GM23338 (cell line): ENCODE measurements at places on chromosomes 12 and 14. TPM values are rescaled to one million over a fixed set of nuclear protein-coding genes. Genes with fewer than 3 reads are reported as not detected.

- no peak for DNase-seq
- H3K4me3 ChIP-seq: no peak overlapping the region
- H3K4me1 ChIP-seq: peaks cover 4% of the 10 kb centered on the region; the same call in 1 of the 2 replicates
- H3K27ac ChIP-seq: no peak overlapping the region
- no peaks in the 10 kb centered on the region for H3K27me3 ChIP-seq
Observed at GRCh38 chr14:60153991-60154390, 11.2 kb downstream of the DHRS7 start.

- no peaks in the 10 kb centered on the region for H3K36me3 ChIP-seq
- no peaks in the 10 kb centered on the region for H3K27me3 ChIP-seq
- no peak overlapping the region for H3K4me3 ChIP-seq
- H3K4me1 ChIP-seq: peaks cover 49% of the 10 kb centered on the region
- H3K27ac ChIP-seq: no peak overlapping the region
- no peak for DNase-seq
Observed at GRCh38 chr12:62860501-62861411, 74.2 kb downstream of the PPM1H start.

DNA sequence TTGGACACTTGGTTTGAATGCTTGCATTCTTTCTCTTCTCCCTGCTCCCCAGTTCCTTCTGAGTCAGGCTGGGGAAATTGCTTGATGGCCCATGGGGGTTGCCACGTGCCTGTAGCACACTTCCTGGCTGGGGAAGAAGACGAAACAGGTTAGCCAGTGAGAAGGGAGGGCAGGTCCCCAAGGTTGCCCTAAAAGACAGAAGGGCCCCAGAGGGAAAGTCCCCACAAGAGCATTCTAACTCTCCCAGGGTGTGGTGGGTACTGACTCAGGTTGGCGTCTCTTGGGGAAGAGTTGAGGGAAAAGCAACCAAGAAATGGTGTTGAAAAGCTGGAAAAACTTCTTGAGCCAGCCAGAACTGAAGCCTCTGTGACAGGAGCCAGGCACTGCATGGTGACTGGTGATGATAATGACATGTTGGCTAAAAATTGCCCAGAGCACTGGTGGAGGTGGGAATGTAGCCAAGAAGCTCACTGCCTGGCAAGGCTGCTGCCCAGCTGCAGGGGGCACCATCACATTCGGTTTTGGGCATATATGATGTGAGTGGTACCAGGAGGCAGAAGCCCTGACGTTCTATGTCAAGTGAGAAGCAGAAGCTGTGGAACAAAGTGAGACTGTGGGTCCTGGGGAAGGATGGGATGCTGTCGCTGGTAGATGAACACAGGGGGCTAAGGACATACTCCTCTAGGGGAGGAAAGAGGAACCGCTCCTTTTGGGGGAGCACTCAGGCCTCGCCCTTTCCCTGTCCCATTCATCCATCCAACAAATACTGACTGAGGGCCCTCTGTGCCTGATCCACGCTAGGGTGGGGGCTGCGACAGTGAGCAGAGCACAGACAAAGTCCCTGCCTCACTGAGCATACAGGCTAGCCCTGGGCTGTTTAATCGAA lies 8.1 kb upstream of the RABGGTA start:
- H3K36me3 ChIP-seq: no peaks in the 10 kb centered on the region
- no peak for DNase-seq
- no peaks in the 10 kb centered on the region for H3K27me3 ChIP-seq
- H3K27ac ChIP-seq: no peak overlapping the region

- no peaks in the 10 kb centered on the region for H3K27me3 ChIP-seq
- H3K4me3 ChIP-seq: no peak overlapping the region
- H3K4me1 ChIP-seq: peaks cover 23% of the 10 kb centered on the region
- H3K36me3 ChIP-seq: no peaks in the 10 kb centered on the region
Observed at GRCh38 chr12:131555866-131556265, 155.0 kb upstream of the SFSWAP start.

GRCh38 chr14:65471038-65471878 lies 58.7 kb downstream of the FUT8 start:
- no peak for DNase-seq
- no peak overlapping the region for H3K4me3 ChIP-seq
- H3K27me3 ChIP-seq: no peaks in the 10 kb centered on the region
- no peak overlapping the region for H3K27ac ChIP-seq

- peak overlapping the region; percentile 19; the same call in 1 of the 2 replicates for H3K27ac ChIP-seq
- H3K4me3 ChIP-seq: no peak overlapping the region
- peaks cover 32% of the 10 kb centered on the region for H3K27me3 ChIP-seq
- no peaks in the 10 kb centered on the region for H3K36me3 ChIP-seq
- peaks cover 16% of the 10 kb centered on the region for H3K4me1 ChIP-seq
Observed at GRCh38 chr14:103136388-103137271, 13.4 kb downstream of the TNFAIP2 start.

- peaks cover 17% of the 10 kb centered on the region for H3K4me1 ChIP-seq
- no peak overlapping the region for H3K27ac ChIP-seq
- H3K27me3 ChIP-seq: peaks cover 63% of the 10 kb centered on the region
- DNase-seq: peak; percentile 61
Observed at GRCh38 chr14:52268279-52269061, 972 bp downstream of the PTGDR start.

GRCh38 chr14:90870950-90871604 lies 54.8 kb upstream of the TTC7B start:
- H3K27ac ChIP-seq: no peak overlapping the region
- H3K4me3 ChIP-seq: no peak overlapping the region
- H3K36me3 ChIP-seq: no peaks in the 10 kb centered on the region
- 0 out of 2 replicates have a peak, but pooled peaks cover 8% of the 10 kb centered on the region for H3K4me1 ChIP-seq
- no peaks in the 10 kb centered on the region for H3K27me3 ChIP-seq

GRCh38 chr12:82963956-82964355 lies 277.2 kb downstream of the TMTC2 start:
- no peaks in the 10 kb centered on the region for H3K36me3 ChIP-seq
- peak; percentile 2 for DNase-seq
- no peaks in the 10 kb centered on the region for H3K27me3 ChIP-seq
- H3K4me3 ChIP-seq: no peak overlapping the region
- H3K4me1 ChIP-seq: no peaks in the 10 kb centered on the region

DNA sequence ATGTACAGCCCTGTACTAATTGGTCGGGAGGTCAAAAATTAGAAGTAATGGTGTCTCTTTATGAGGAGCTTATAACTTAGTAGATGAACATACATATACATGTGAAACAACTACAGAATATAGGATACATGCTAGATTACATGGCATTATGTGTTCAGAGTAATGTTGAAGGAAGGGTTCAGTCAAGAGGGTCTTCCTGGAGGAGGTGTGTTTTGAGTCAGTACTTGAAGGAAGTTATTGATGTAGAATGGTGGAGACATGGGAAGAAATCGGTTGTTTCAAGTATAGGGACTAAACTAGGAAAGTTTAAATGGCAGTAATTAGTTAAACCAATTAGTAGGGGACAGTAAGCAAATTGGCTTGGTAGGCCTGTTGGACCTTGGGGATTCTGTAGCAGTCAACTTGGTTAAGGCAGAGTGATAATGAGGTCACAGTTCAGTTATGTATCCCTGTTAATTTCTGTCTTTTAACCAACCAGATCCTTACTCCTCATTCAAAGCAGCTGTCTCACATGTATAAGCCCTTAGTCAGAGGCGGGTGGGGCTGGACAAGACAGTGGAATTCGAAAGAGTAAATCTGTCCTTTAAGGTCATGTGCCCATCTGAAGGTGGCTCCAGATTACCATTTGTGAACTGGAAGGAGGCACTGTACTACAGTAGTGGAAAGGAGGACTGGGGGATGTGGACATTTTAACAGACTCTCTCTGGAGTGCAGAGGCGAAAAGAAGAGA lies 3.5 kb upstream of the ANKRD52 start:
- H3K4me3 ChIP-seq: no peak overlapping the region
- 0 out of 2 replicates have a peak, but pooled peaks cover 3% of the 10 kb centered on the region for H3K36me3 ChIP-seq
- DNase-seq: no peak
- H3K27ac ChIP-seq: no peak overlapping the region
- no peaks in the 10 kb centered on the region for H3K27me3 ChIP-seq

DNA sequence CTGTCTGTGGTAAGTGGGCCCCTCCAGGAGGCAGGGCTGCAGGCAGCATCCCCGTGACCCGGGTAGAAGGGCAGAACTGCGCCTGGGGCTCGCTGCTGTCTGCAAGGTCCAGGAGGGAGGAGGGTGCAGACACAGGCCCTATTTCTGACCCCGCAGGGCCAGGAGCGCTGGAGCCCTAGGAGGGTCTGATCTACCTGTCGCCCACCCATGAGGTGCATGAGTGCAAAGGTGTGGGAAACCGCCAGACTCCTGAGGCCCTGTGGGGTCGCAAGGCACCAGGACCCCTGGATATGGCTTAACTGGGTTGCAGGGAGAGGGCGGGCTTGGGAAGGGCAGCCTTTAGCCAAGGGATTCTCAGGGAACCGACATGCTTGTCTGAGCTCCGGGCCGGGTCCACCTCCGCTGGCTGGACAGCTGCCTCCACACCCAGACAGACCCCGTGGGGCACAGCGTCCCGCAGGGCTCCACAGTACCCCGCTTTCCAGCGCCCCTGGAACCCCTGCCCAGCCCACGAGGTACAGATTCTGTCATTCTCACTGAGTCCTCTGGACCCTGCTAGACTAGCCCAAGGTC lies 72.9 kb upstream of the TSPAN11 start:
- H3K4me3 ChIP-seq: no peak overlapping the region
- no peaks in the 10 kb centered on the region for H3K36me3 ChIP-seq

GRCh38 chr12:106845902-106846301 lies 71.4 kb downstream of the RIC8B start:
- no peak overlapping the region for H3K4me3 ChIP-seq
- H3K27me3 ChIP-seq: no peaks in the 10 kb centered on the region
- DNase-seq: no peak
- H3K36me3 ChIP-seq: peaks cover 35% of the 10 kb centered on the region

GRCh38 chr14:106605548-106606448 lies 1079.4 kb downstream of the TMEM121 start:
- no peak overlapping the region for H3K4me3 ChIP-seq
- no peaks in the 10 kb centered on the region for H3K36me3 ChIP-seq
- H3K27ac ChIP-seq: no peak overlapping the region
- no peak for DNase-seq
- H3K4me1 ChIP-seq: no peaks in the 10 kb centered on the region
- H3K27me3 ChIP-seq: no peaks in the 10 kb centered on the region

DNA sequence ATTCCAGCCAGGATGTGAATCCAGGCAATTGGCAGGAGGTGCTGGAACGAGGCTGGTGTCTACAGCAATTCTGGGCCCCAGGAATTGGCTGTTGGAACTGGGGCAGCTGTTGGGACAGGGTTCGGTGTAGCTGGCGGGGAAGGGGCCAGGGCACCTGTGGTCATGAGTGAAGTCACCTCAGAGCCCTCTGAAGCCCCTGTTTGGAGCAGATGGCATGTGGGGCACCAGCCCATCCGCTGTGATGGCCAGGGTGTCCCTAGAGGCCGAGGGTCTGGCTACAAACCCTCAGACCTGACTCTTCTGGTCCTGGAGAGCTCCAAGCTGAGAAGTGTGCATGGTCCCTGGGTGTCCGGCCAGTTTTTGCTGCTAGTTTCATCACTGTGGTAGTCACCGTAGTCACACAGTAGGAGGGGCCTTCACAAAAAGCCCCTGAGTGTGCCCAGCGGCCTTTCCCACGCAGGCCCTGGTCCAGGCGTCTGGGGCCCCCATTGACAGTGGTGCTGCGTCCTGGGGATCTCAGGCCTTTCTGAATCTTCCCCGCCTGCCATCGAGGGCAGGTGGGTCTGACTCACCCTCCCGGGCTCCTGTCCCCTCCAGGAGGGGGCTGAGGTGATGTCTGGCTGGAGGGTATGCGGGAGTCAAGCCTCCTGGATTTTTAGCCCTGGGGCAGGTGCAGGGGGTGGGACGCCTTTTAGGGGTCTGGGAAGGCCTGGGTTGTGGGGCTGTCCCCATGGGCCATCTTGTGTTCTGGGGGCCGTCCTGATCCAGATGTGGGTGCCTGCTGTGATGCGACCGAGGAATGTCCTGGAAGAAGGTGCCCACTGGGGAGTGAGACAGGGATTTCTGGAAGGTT lies 368.0 kb downstream of the TMEM121 start:
- H3K4me1 ChIP-seq: no peaks in the 10 kb centered on the region
- no peak for DNase-seq
- H3K27me3 ChIP-seq: no peaks in the 10 kb centered on the region
- H3K4me3 ChIP-seq: no peak overlapping the region
- no peak overlapping the region for H3K27ac ChIP-seq
- no peaks in the 10 kb centered on the region for H3K36me3 ChIP-seq

The BCAT1 gene
- 176 and 181 TPM in 2 replicates for total RNA-seq

The CIROP gene
- not detected in 2 replicates for total RNA-seq

The NGB gene
- total RNA-seq: 0.27 and 1.0 TPM in 2 replicates

The TAMALIN gene
- 3.0 and 3.5 TPM in 2 replicates for total RNA-seq

The EMP1 gene
- total RNA-seq: 0.07 TPM in 1 of 2 replicates, not detected in the other

The DBX2 gene
- 0.07 TPM in 1 of 2 replicates, not detected in the other for total RNA-seq

The FOXN4 gene
- total RNA-seq: 0.35 TPM in 1 of 2 replicates, not detected in the other

The CLBA1 gene
- total RNA-seq: 1.8 and 4.9 TPM in 2 replicates

The EXOC3L4 gene
- total RNA-seq: not detected in 2 replicates

The RNASE4 gene
- 1.6 and 2.0 TPM in 2 replicates for total RNA-seq
